ENCODE measurements at places on chromosomes 6 and 20.

DNA sequence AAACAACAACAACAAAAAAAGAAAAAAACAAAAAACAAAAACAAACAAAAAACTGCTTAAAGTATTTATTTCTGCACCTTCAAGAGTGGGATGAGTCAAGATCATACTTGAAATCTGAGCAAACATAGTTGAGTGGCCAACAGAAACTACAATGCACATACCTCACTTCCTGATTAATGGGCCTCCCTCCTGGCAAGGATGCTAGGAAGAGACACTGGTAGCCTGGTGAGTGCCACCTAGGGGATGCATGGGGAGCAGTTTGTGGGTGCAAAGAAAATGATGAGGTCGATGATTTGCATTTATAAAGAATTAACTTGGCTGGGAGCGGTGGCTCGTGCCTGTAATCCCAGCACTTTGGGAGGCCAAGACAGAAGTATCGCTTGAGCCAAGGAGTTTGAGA is 808.1 kb downstream of the MAFB start:
- no peak for DNase-seq

DNA sequence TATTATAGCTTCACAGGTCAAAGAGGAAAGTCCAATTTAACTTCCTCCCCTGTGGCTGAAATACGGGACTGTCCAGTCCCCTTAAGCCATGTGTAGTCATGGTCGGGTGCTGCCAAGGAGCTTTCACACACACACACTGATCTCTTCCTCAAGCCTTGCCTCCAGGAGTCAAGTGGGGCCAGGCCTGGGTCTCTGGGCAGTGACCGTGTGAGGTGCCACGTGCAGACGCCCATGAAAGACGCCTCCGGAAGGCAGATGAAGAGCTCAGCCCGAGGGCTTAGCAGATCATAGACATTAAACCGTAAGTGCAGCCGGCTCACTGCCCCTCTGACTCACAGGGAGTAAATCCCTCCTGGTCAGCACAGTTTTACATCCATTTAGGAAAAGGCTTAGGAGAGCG is 4.2 kb downstream of the GABRR2 start:
- no peak for DNase-seq

DNA sequence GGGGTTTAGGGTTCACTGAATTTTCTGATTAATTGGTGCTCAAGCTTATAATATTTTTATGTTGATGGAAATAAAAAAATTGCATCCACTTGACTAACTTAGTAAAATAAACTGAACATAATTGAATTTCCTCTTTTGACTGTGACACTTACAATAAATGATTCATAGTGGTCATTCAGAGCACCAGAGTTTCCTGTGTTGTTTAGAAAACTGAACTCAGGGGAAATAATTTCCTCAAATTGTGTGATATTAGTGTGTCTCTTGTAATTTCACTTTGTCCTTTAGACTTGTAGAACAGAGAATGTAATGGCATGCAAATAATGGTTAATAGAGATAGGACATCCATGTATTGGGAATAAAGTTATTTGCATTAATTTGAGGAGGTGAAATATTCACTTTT is 319.7 kb upstream of the MAN1A1 start:
- no peak for DNase-seq

- DNase-seq, result no peak
These were observed 10.2 kb downstream of the CASS4 start for GRCh38 chr20:56422076-56422823.

GRCh38 chr6:146887447-146888077 is 288.8 kb downstream of the ADGB start:
- no peak for DNase-seq

DNA sequence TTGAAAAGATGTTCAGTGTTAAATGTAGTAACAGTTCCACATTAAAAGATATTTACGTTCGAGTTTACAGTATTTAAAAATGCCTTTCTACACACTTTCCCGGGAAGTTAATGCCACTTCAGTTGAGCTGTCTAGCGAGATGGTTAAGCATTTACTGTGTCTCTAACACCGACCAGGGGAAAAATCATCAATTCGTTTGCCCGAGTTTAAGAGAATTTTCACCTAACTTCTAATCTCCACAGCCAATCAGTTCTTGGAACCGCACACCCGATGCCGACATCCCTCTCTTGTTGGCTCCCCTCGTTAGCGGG is 58.2 kb downstream of the FAM217A start:
- no peak for DNase-seq

GRCh38 chr6:44057238-44057930 is 69.9 kb downstream of the MRPL14 start:
- DNase-seq, result no peak

- DNase-seq, result no peak
These were observed 132.8 kb downstream of the PHACTR3 start for GRCh38 chr20:59737073-59737666.
